Activated CD4-positive, alpha-beta T cell treated with anti-CD3 and anti-CD28 coated beads for 36 hours (primary cell): ENCODE measurements at places on chromosomes 11 and 22. TPM values are rescaled to one million over a fixed set of nuclear protein-coding genes. Genes with fewer than 3 reads are reported as not detected.
A peak's percentile ranks its signal among the peaks of the same experiment; 100 is the strongest.

DNA sequence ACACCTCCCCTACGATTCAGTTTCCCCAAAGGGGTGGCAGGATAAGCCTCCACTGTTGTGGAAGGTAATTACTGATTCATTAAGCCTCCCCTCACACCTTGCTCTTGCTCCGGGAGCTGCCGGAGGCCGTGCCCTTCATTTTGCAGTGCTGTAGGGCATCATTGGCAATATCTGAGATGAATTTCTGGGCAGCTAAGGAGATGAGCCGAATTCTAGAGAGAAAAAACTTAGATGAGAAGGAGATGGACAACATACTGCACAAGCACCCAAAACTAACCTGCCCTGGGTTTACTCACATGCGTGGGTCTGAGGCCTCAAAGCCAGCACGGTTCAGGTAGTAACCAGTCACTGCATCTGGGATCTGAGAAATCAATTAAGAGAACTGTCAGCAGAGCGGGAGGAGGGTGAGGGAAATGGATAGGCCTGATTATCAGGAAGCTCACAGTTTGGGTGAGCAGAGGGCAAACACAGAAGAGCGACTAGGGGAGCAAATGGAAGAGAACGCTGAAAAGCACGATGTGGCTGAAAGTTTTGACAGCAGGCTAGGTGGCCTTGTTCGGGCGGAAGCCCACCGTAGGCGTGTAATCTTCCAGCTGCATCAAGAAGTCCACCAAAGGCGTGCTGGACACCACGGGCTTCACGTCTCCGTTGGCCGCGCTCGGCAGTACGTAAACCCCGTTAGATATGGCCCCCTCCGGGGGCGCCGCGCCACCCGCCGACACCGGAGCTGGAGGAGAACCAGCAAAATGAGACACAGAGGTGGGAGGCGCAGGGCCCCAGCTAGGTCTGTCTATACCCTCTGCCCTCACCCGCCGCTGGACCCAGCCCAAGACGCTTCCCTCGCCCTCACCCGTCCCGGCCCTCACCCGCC lies 689 bp downstream of the TAF10 start:
- DNase-seq = peak; percentile 49
- H3K27me3 ChIP-seq = no peaks in the 10 kb centered on the region
- peaks cover 55% of the 10 kb centered on the region for H3K36me3 ChIP-seq
- no peak overlapping the region for H3K4me3 ChIP-seq

DNA sequence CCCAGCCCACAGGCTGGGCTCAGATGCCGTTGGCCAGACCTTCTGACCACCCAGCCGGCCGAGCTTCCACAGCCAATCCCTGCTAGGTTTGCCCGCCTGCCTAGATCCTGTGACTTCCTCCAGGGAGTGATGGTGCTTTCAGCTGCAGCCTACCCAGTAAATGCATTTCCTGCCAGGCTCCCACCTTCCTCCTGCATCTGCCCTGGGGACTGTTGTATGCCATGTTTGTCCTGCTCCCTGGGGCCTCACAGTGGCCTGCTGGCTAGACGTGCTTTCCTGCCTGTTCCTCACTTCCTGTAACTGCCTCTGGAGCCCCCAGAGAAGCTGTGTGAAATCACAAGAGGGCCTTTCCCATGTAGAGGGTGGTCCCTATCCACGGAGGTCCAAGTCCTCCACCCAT lies 86.2 kb downstream of the GALNT18 start:
- H3K27me3 ChIP-seq = no peaks in the 10 kb centered on the region
- no peak overlapping the region for H3K27ac ChIP-seq
- no peak overlapping the region for H3K4me3 ChIP-seq
- H3K36me3 ChIP-seq = no peaks in the 10 kb centered on the region

- DNase-seq = no peak
- H3K4me1 ChIP-seq = peaks cover 85% of the 10 kb centered on the region
- H3K27ac ChIP-seq = no peak overlapping the region
- peaks cover 28% of the 10 kb centered on the region for H3K36me3 ChIP-seq
Measured at GRCh38 chr11:63867511-63867910, 28.6 kb downstream of the MARK2 start.

The OSBP2 gene
- 1.2 TPM for total RNA-seq

GRCh38 chr11:3827434-3828186 lies 13.1 kb downstream of the RHOG start:
- no peak overlapping the region for H3K4me3 ChIP-seq
- DNase-seq = no peak
- no peaks in the 10 kb centered on the region for H3K27me3 ChIP-seq
- peaks cover 52% of the 10 kb centered on the region for H3K4me1 ChIP-seq
- peak overlapping the region; percentile 63 for H3K27ac ChIP-seq
- peaks cover 67% of the 10 kb centered on the region for H3K36me3 ChIP-seq

DNA sequence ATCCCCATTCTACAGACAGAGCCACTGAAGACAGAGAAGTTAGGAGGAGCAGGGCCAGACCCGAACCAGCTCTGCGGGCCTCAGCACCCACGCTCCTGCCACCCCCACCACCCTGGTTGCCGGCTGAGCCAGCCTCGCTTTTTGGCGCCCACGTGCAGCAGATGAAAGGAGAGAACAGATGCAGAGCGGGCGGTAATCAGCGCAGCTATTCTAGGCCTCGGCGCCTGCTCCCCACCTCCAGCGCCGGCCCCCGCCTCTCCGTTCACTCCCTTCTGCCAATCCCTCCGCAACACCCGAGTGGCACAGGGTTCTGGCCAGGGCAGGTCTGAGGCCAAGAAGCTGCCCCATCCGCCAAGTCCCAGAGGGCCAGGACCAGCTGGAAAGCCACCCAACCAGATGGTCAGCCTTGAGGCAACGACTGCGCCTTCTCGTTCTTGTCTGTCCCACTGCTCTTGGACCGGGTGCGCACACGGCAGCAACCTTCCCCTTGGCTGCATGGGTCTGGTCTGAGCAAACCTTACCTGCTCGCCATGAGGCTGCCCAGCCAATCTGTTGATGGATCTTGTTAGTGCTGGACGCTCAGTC lies 16.8 kb downstream of the DNAL4 start:
- DNase-seq = no peak
- H3K4me1 ChIP-seq = peaks cover under 1% of the 10 kb centered on the region
- no peaks in the 10 kb centered on the region for H3K27me3 ChIP-seq
- no peak overlapping the region for H3K27ac ChIP-seq

GRCh38 chr11:116529271-116529670 lies 243.5 kb downstream of the BUD13 start:
- H3K27ac ChIP-seq = no peak overlapping the region
- no peaks in the 10 kb centered on the region for H3K36me3 ChIP-seq
- DNase-seq = no peak
- H3K4me3 ChIP-seq = no peak overlapping the region
- H3K4me1 ChIP-seq = no peaks in the 10 kb centered on the region

GRCh38 chr11:105220121-105220520 lies 80.6 kb upstream of the CARD18 start:
- no peaks in the 10 kb centered on the region for H3K36me3 ChIP-seq
- H3K4me3 ChIP-seq = no peak overlapping the region
- DNase-seq = no peak
- peaks cover 6% of the 10 kb centered on the region for H3K27me3 ChIP-seq

- no peaks in the 10 kb centered on the region for H3K36me3 ChIP-seq
- peak; percentile 68 for DNase-seq
- peaks cover 21% of the 10 kb centered on the region for H3K27me3 ChIP-seq
- peak overlapping the region; percentile 50 for H3K4me3 ChIP-seq
- no peak overlapping the region for H3K27ac ChIP-seq
Measured at GRCh38 chr11:20131788-20132666, 28.2 kb downstream of the DBX1 start.

- no peak for DNase-seq
- H3K4me1 ChIP-seq = no peaks in the 10 kb centered on the region
- H3K27me3 ChIP-seq = peaks cover 2% of the 10 kb centered on the region
- H3K36me3 ChIP-seq = no peaks in the 10 kb centered on the region
- H3K27ac ChIP-seq = no peak overlapping the region
- no peak overlapping the region for H3K4me3 ChIP-seq
Measured at GRCh38 chr11:113644605-113645004, 61.5 kb downstream of the TMPRSS5 start.

The NLRP14 gene
- total RNA-seq = 0.11 TPM

The AIFM3 gene
- 0.21 TPM for total RNA-seq
